ENCODE measurements at places on chromosomes 7 and 10.

DNA sequence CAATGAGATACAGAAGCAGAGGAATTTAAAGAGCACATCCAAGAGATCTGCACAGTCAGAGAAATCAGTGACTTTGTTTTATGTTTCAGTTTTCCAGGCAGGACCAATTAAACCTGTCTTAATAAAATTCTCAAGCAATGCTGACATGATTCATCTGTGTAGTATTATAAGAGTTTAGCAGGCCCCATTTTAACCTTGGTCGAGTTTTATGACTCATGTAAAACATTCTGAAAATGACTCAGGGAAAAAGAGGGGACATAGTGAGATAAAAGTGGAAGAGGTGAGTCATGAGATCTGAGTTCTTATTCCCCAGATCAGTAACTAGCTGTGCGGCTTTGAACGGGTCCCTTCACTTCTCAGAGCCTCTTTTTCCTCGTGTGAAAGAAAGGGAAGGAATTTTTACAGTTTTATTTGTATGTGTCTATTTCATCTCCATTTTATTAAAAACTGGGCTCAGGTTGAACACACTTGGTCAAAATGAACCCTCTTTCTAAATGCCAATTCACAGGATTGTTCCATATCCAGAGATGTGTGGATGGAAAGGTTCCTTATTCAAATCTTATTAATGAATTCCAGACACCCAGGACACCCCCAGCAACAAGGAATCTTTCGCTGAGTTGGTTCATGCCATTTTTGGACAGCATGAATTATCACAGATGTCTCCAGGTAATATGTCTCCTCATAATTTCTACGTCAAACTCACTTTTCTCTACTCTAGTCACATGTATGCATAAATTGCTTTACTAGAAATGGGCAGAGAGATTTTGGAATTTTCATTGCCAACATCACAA is 143.2 kb downstream of the JAZF1 start:
- peak; percentile 26 for DNase-seq

DNA sequence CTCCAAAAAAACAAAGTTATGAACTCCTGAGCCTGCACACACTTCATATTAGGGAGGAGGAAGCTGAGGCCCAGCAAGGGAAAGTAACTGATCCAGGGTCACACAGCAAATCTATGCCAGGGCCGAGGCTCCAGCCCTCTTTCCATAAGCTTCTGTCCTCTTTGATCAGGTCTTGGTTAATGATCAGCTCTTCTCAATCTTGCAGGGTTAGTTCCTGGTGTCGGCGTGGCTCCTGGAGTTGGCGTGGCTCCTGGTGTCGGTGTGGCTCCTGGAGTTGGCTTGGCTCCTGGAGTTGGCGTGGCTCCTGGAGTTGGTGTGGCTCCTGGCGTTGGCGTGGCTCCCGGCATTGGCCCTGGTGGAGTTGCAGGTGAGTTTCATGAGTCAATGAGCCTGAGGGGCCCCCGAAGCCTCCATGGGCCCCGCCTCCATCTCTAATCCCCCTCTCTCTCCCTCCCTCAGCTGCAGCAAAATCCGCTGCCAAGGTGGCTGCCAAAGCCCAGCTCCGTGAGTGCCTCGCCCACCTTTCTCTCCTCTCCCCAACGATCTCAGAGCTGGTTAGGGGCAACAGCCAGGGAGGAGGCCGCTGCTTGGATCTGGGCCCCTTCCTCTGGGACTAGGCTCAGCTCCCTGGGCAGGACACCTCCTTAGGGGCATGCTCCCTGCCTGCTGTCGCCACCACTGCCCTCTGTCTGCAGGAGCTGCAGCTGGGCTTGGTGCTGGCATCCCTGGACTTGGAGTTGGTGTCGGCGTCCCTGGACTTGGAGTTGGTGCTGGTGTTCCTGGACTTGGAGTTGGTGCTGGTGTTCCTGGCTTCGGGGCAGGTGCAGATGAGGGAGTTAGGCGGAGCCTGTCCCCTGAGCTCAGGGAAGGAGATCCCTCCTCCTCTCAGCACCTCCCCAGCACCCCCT is 23.7 kb upstream of the LIMK1 start:
- no peak for DNase-seq

DNA sequence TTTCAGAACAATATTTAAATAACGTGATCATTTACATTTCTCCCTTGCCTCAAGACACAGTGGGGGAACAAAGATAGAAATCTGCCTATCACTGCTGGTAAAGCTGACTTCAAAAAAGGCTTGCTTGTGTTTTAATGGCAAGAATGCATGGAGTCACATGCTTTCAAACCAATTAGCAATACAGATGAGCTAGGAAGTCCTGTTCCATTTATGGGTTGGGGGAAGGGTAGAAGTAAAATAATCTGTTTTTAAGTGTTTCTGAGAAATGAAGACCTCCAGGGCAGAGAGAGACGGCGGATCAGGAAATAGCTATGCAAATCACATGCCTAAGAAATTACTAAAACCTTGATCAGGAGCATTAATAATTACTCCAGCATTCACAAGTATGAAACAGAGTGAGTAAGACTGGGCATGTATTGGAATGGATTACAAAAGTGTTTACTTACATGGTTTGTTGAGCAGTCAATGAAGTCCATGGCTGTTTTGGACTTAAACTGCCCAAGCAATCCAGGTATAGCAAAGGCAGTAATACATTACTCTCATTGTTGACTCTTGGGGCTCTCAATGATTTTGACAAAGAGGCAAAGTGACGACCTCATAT is 142.0 kb downstream of the ARID5B start:
- no peak for DNase-seq

DNA sequence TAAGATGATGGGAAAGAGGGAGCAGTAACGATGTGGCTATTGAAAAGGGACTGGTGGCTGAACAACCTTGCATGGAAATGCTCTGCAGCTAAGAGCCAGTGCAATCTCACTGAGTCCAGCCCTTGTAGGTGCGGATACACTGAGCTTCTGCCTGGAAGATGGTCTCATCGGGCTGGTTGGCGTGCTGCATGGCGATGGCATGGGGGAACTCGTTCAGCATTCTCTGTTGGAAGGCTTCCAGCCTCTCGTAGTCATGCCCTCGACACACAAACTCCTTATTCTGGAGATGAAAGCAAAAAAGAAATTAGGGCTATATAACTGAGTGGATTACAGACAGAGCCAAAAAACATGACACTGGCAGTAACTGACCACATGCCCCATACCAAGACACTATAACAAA is 197.8 kb upstream of the IMMP2L start:
- no peak for DNase-seq

DNA sequence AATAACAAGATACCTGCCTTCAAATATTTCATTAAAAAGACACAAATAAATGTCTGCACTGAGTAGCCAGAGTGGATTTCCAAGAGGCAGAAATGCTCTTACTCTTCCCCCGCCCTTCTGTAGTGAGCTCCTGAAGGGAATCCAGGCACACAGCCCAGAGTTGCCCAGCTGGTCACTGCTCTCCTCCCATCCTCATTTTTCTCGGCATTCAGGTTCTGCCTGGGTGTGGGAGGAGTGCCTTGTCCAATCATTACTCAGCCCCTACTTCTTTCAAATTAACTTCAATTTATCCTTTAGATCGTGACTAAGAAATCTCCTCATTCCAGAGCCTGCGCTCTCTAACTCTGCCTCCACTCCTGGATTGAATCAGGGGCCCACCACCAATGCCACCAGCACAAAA is 12.2 kb downstream of the CCDC6 start:
- DNase-seq, result no peak

GRCh38 chr10:24133835-24134234 is 75.1 kb upstream of the KIAA1217 start:
- no peak for DNase-seq

GRCh38 chr10:62442006-62442405 is 67.8 kb downstream of the ZNF365 start:
- no peak for DNase-seq

DNA sequence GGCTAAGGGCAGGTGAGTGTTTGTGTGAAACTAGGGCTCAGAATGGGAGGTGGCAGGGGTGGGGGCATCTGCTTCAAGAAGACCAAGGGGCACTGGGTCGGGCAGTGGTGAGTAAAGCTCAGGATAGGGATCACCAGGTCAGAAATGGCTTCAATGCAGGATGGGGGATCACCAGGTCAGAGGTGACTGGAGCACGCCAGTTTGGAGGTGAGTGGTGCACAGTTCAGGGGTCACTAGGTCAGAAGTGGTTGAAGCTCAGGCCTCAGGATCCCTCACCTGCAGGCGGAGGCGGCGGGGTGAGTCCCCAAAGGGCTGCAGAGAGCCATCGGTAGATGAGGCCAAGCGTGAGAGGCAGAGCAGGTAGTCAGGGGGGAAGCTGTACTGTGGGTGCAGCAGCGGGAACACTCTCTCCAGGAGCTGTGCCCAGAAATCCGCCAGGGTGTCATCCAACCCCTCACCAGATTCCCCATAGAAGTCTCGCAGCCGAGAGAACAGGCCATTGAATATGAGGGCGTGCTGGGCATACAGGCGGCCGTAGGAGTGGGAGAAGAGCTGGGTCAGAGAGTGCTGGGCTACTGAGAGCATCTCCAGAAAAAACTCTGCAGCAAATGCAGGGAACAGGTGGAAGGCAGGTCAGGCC is 1.8 kb downstream of the GPC2 start:
- no peak for DNase-seq

GRCh38 chr7:78225534-78225933 is 427.0 kb downstream of the PHTF2 start:
- DNase-seq, result no peak
